IMR-90 (cell line): ENCODE measurements at places on chromosomes 1 and 21. TPM values are rescaled to one million over a fixed set of nuclear protein-coding genes. Genes with fewer than 3 reads are reported as not detected.
A peak's percentile ranks its signal among the peaks of the same experiment; 100 is the strongest.

SYT6 gene
- total RNA-seq, result not detected in 2 replicates

HSPA6 gene
- total RNA-seq, result 0.54 and 0.56 TPM in 2 replicates

LCE3D gene
- not detected in 2 replicates for total RNA-seq

PCSK9 gene
- under 0.01 TPM in 2 replicates for total RNA-seq

PDC gene
- not detected in 2 replicates for total RNA-seq

PADI1 gene
- total RNA-seq, result not detected in 2 replicates

TTLL7 gene
- total RNA-seq, result 8.1 and 13.3 TPM in 2 replicates

FGGY gene
- total RNA-seq, result 12.8 and 14.0 TPM in 2 replicates

PPIAL4G gene
- not detected in 2 replicates for total RNA-seq

C1orf159 gene
- total RNA-seq, result 2.5 and 2.9 TPM in 2 replicates

ATF6 gene
- total RNA-seq, result 17.6 and 17.8 TPM in 2 replicates

HCRTR1 gene
- not detected in 2 replicates for total RNA-seq

SHE gene
- not detected in 2 replicates for total RNA-seq

LRRC71 gene
- not detected in 2 replicates for total RNA-seq

PADI3 gene
- not detected in 2 replicates for total RNA-seq

C2CD4D gene
- total RNA-seq, result not detected in 2 replicates

- peak; percentile 48 for DNase-seq
Observed at GRCh38 chr1:70685300-70686286, 274.5 kb downstream of the CTH start.

GRCh38 chr1:29975036-29975694, 738.8 kb downstream of the PTPRU start:
- DNase-seq, result peak; percentile 49

DNA sequence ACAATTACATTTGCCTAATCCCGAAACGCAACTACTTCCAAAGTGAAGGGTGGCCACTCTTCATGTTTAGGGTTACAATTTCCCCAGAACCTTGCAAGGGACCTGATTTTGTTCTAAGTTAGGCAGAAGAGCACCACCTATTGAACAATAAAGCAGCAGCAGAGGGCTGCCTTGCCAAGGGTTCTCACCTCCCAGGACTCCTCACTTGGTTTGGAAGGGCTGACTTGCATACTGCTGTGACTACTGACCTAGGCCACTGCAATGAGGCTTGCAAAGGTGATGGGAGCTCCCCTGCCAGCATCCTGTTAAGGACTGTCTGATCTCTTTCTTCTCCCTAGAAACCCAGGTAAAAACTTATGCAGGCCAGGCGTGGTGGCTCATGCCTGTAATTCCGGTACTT, 14.2 kb downstream of the MTOR start:
- no peak for DNase-seq

GRCh38 chr1:2231532-2232254, 3.6 kb downstream of the SKI start:
- DNase-seq, result peak; percentile 81

GRCh38 chr1:22117851-22118250, 25.0 kb downstream of the WNT4 start:
- no peak for DNase-seq

GRCh38 chr21:31397515-31397926, 53.5 kb upstream of the TIAM1 start:
- DNase-seq, result no peak

- DNase-seq, result no peak
Observed at GRCh38 chr1:218408135-218408534, 63.0 kb downstream of the TGFB2 start.

DNA sequence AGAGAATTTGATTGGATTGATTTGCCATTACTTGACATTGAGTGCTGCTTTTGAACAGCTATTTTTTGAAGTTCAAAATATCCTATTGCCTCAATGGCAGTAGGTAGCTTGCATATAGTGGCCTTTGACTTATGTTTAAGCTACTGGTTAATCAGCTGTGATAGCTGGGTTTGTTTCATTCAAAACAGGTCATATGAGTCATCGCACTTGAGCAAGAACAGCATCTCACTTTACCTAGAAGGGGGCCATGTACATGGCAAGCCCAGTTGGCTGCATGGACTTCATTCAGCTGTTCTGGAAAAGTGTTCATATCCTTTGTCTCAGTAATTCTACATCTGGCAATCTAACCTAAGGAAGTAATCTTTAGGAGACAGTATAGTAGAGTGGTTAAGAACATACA, 29.0 kb upstream of the ARID1A start:
- DNase-seq, result peak; percentile 62

DNA sequence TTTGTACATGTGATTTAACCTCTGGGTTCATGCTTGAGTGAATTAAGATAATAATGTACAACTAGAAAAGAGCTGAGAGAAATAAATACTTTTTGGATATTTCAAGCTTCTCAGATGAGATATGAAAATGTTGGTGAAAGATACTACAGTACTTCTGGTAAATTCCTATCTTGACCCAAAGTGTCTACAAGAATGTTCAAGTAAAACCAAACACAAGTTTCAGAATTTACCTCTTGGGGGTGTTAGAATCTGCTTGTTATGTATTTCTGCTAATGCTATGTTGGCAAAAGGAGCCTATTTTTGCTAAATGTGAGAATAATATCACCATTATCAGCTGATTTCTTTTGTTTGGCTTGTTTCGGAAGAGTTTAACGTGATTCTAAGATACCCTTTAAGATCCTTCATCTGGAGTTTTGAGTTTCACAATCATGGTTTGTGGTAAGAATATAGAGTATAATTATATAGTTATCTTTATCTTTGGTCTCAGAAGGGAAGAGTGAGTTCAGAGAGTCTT, 388.5 kb downstream of the LMO4 start:
- DNase-seq, result no peak

DNA sequence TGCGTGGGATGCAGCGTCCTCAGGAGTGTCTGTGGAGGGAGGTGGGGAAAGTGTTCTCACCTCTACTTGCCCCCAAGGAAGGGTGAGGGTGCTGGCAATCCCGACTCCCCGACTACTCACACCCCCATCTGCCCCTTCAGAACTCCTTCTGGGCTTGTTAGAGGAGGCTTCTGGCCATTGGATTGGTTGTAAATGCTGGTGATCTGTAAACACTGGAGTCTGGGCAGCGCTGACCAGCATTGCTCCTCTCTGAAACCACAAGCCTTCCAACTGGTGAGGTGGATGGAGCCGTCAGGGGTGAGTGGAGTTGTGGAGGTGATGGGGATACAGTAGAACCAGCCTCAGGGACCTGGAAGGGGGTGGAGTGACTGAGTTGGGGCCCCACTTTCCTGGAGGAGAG, 59.3 kb downstream of the NKAIN1 start:
- no peak for DNase-seq

DNA sequence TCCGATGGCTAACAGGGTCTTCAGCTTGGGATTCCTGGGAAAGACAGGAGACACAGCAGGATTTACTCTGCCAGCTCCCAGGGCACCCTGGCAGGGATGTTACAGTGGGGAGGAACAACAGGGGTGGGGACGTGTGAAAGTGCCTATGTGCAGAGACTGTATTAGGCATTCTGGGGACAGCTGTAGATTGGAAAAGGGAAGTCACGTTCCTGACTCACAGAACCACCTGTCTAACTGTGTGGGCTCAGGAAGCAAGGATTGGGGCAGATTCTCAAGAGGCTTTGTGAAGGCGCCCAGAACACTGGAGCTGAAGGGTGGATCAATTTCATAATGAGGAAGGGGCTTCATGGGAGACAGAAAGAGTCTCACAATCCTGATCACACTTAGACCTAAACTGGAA, 4.4 kb downstream of the CHIT1 start:
- no peak for DNase-seq

DNA sequence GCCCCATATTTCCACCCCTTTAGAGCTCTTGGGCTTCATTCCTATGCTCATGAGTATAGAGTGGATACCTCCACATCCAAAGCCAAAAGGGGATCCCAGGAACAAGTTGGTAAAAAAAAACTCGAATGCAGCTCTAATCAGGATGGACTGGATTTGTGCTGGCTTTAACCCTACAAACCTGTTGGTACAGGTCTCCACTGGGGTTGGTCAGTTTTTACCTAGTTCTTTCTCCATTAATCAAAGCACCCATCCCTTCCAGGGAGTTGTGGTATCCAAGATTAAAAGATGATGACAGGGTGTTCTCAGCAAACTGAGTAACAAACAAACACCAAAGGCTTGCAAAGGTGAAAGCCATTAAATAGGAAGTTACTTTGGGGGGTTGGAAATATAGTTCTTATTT, 5.9 kb upstream of the CRNN start:
- no peak for DNase-seq

DNA sequence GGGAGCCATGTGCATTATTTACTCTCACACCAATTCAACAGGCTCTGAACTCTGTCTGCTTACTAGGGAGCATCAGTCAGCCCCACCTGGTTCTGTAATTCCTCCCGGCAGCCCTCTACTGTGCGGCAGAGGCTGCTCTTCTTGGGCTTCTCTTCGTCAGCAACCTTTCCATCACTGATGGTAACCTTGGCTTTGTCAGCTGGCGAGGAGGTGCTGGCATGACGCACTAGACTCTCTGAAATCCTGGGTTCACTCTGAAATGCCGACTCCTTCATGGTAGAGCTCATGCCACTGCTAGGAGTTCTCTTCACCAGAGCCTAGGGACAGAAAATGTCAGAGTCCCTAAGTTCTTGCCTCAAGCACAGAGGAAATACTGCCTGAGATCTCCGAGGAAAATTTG, 49.2 kb downstream of the UBR4 start:
- no peak for DNase-seq

GRCh38 chr1:185813401-185813979, 79.3 kb downstream of the HMCN1 start:
- peak; percentile 73 for DNase-seq
